ENCODE measurements at places on chromosomes 4 and X.

- peak; percentile 34 for DNase-seq
These were observed 137.9 kb upstream of the ZXDB start for GRCh38 chrX:57453901-57454300.

DNA sequence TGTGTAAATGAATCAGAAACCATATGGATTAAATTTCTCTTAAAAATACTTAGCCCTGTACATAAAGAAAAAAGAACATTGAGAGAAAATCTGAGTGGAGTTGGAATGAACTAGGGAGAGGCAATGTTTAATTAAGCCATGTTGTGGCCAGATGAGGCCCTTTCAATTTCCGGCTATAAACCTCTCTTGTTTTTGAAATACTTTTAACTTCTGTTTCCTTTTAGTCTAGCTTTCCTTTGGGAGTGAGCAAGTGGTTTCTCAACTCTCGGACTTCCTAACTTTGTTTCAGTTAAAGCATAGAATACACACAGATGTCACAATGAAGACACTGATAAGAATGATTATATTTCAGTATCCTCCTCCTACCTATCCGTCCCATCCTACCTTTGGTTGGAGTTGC lies 197.2 kb downstream of the ARHGAP24 start:
- no peak for DNase-seq

GRCh38 chrX:121000589-121000988 lies 15.0 kb upstream of the CT47A1 start:
- DNase-seq = peak; percentile 17

DNA sequence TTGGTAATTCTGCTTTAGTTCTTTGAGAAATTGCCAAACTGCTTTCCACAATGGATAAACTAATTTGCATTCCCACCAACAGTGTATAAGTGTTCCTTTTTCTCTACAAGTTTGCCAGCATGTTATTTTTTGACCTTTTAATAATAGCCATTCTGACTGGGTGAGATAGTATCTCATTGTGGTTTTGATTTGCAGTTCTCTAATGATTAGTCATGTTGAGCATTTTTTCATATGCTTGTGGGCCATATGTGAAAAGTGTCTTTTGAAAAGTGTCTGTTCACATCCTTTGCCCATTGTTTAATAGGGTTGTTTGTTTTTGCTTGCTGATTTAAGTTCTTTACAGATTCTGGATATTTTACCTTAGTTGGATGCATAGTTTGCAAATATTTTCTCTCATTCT lies 25.9 kb downstream of the ENPEP start:
- no peak for DNase-seq

DNA sequence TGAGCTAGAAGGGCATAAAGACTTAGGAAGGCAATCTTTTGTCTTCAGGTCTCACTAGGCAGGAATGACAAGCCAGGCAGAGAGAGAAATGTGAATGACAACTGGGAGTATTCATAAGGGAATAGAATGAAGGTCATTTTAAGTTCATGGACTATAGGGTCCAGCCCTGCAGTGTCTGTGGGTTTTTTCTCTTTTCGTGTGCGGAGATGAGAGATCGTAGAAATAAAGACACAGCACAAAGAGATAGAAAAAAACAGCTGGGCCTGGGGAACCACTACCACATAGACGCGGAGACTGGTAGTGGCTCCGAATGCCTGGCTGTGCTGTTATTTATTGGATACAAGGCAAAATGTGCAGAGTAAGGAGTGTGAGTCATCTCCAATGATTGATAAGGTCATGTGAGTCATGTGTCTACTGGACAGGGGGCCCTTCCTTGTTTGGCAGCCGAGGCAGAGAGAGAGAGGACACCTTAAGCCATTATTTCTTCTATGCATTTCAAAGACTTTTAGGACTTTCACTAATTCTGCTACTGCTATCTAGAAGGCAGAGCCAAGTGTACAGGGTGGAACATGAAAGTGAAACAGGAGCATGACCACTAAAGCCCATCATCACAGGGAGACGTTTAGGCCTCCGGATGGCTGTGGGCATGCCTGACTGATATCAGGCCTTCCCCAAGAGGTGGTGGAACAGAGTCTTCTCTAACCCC lies 921.8 kb upstream of the PCDH10 start:
- DNase-seq = no peak

Measured in ELF-1 (cell line).